ENCODE measurements at places on chromosomes 1 and 21.

DNA sequence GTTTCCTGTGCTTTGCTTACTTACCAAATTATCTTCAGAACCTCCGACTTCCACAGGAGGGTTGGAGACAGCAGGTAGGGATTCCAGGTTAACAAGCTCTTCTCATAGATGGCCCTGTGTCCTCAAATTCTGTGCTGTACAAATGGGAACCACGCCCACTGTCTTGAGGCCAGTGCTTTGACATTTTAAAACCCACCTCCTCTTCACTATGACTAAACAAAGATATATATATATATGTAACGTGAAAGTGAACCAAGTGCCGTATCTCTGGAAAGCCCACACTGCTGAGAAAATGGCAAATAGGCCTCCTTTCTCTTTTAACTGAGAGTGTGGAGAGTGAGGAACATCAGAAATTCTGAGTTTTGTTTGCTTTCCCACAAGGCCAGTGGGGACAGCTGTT, 99.6 kb downstream of the ZBTB18 start:
- DNase-seq, result no peak

DNA sequence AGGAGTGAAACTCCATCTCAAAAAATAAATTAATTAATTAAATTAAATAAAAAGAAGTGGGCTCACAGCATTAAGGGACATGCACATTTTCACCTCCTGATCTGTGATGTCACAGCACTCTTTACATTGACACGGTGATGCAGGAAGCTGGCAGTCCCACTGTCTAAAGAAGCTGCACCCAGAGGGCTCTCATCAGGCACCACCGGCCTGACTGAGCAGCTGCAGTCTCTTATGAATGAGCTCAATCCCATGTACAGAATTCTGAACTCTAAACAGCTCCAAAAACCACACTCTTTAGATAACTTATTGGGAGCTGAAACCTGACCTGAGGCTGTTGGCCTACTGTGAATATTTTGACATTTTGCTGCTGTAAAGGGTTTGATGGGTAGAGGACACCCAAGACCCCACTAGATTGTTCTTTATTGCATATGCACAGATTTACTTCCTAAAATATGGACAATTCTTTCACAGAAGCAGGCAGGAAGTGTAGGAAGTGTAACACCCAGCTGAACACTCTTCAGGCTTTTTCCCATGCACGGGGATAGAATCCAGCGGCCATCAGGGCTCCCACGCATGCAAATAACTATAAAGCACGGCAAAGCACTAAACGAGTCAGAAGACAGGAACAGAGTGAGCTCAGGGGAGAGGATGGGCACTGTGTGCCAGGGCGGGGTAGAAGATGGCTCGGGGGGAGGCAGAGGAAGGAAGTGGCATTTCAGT, 46.2 kb downstream of the L1TD1 start:
- no peak for DNase-seq

DNA sequence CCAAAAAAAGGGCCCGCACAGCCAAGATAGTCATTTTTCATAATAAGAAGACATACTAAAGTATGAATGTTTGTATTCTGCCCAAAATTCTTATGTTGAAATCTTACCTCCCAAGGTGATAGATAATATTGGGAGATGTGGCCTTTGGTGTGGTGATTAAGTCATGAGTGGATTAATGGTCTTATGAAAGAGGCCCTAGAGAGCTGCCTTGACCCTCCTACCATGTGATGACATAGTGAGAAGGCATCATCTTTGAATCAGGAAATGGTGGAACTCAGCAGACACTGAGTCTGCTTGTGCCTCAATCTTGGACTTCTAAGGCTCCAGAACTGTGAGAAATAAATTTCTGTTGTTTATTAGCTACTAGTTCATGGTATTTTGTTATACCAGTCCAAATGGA, 11.8 kb upstream of the RNPC3 start:
- DNase-seq, result no peak

DNA sequence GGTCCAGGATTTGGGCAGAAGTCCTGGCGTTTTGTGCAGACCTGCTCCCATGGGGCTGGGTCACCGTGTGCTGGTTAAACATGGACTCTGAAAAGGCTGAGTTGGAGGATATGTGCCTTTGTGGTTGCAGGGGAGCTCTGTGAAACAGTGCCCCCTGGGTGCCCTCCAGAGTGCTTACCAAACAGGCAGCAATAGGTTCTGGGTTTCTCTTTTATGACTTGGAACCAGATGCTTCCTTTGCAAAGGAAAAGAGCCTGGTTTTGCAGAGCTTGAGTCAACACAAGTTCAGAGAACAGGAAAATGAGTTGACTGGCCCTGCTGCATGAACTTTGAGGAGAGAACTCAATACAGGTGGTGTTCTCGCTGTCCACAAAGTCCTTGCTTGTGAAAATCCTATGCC, 288.9 kb downstream of the TM2D1 start:
- DNase-seq, result no peak

GRCh38 chr1:116986421-116987255, 14.9 kb upstream of the CD101 start:
- DNase-seq, result no peak

DNA sequence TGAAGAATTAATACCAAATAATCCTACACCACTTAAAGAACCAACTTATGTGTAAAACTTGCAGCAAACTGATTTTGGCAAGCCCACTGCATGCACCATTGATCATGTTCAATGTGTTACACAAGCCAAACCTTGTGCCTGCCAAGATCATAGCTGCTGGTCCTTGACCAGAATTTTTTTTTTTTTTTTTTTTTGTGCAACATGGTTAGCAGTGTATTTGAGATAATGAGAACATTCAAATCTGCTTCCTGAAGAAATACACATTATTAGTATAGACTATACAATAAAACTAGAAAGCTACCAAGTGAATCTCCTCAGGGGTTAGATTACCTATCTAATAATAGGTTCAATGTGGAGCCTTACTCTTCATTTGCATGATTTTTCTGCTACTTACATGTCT, 421.0 kb downstream of the MRPL39 start:
- no peak for DNase-seq

DNA sequence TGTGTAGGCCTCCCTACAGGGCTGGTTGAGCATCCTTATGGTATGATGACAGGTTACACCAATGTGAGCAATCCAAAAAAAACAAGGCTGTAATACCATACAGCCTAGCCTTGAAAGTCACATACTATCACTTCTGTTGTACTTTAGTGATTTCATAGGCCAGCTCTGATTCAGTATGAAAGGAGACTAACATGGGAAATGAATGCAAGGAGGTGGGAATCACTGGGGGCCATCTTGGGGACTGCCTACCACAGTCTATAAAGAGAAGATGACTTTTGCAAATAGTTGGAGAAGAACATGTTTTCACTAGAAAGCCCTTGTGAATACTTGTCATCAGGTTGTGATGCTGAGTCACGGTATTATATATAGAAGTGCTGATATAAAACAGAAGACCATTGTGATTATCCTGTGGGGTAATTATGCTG, 270.7 kb downstream of the S1PR1 start:
- DNase-seq, result no peak

DNA sequence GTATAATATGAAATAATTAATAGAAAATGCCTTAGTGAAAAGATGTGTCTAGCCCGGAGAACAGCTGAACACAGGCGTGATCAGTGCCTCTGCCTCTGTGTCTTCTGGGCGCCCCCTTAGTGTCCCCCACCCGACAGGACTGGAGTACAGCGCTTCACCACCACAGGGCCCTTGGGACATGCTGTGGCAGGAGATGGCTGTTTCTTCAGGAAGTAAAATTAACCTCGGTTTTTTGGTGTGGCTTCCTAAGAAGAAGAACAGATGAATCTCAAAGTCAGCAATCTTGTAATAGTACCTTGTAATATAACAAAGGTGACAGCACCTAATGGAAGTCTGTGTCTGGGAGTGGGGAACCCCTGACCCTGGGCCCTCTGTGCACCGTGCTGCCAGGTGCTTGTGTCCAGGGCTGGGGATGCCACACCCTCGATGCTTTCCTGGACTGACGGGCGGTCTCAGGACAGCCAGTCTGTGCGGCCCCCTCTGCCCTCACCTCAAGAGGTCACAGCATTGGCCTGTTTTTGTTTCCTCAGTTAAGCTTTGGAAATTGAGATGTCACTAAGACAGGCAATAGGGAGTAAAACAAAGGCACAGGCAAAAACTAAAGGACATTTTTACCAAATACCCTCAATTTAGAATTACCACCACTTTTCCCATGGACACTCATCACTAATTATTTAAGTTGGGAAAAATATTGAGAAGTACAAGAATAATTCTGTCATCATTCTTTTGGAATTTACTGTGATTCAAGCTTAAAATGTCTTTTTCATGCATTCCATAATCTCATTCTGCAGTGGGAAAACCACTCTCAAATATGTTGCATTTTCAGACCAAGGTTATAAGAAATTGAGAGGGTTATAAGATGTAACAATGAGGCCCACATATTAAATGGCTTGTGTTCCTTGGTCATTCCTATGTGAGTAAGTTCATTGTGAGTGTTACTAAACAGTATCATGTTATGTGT, 79.3 kb downstream of the ADARB1 start:
- no peak for DNase-seq

DNA sequence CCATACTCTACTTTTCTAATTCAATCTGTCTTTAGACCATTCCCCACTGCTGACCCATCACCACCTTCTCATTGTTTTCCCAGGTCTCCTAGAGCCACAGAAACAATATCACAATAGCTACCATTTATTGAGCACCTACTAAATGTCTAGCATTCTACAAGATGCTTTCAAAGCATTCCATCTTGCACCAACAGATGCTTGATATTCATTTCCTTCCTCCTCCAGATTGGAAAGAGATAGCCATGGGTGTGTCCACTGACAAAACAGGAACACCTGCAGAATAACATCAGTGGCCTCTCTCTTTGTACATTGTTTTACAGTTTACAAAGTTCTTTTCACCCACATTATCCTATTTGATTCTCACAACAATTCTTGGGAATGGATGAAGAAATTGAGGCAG, 2.2 kb downstream of the RAB3B start:
- no peak for DNase-seq

GRCh38 chr1:201531551-201532425, 7.1 kb upstream of the NAV1 start:
- DNase-seq, result no peak

Measured in LoVo (cell line).